NCI-H1105 (cell line): ENCODE measurements at places on chromosomes 4 and X.

DNA sequence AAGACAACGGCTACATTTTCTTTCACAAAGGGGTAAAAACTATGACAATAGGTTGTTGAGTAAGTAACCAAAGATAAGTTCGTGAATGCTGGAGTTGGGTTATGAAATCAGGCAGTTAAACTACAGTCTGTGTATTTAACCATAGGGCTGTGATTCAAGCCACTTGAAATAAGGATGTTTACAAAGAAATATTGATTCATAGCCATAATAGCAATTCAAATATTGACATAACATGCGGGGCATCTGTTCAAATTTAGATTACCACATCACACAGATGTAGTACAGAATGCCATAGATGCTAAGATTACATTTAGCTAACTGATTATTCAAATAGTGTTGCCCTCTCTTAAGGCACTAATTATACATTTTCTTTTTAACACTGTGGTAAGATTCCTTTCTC lies 364.1 kb downstream of the FSTL5 start:
- peak; percentile 48 for DNase-seq

- DNase-seq = no peak
Observed at GRCh38 chr4:2915789-2916188, 47.4 kb downstream of the NOP14 start.

DNA sequence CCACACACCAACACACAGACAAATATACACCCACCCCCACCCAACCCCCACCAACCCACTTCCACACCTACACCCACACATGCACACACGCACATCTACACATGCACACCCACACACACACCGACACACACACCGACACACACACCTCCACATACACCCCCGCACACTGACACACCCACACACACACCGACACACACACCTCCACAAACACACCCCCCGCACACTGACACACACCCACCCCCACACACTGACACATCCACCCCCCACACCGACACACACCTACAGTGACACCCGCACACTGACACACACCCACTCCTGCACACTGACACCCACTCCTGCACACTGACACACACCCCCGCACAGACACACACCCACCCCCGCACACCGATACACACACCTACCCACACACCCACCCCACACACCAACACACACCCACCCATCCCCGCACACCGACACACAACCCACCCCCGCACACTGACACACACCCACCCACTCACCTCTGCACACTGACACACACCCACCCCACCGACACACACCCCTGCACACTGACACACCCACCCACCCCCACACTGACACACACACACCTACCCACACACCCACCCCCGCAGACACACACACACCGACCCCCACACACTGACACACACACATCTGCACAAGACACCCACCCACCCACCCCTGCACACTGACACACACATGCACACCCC lies 31.1 kb downstream of the FGFRL1 start:
- no peak for DNase-seq

DNA sequence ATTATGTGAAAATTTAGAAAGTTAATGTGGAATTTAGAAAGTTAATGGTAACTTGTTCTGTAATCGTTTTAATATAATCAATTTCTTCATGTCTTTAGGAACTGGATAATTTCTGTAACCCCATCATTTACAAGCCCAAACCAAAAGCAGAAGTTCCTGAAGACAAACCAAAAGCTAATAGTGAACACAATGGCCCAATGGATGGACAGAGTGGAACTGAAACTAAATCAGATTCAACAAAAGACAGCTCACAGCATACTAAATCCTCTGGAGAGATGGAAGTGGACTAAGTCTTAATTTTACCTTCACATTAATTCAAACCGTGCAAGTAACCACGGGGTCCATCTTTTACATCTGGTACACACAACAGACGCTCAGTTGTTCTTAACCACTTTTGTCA lies 48.1 kb upstream of the PLK4 start:
- no peak for DNase-seq
